Cardiac septum (tissue), 1 donor: ENCODE measurements at places on chromosomes 12 and 14.

GRCh38 chr12:85814741-85815140, 21.5 kb downstream of the RASSF9 start:
- no peak for DNase-seq

- DNase-seq = no peak
Measured at GRCh38 chr12:93944911-93945310, 203.5 kb upstream of the PLXNC1 start.

DNA sequence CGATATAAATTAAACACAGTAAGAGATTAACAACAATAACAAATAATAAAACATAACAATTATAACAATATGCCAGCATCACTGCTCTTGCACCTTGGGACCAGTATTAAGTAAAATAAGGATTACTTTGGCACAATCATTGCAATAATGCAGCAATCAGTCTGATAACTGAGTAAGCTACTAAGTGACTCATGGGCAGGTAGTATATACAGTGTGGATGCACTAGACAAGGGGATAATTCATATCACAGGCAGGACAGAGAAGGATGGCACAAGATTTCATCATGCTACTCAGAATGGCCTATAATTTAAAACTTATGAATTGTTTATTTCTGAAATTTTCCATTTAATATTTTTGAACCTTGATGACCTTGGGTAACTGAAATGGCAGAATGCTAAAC, 290.7 kb downstream of the ALG10B start:
- no peak for DNase-seq

- DNase-seq = no peak
Measured at GRCh38 chr12:8796831-8797626, 25.4 kb upstream of the A2ML1 start.

DNA sequence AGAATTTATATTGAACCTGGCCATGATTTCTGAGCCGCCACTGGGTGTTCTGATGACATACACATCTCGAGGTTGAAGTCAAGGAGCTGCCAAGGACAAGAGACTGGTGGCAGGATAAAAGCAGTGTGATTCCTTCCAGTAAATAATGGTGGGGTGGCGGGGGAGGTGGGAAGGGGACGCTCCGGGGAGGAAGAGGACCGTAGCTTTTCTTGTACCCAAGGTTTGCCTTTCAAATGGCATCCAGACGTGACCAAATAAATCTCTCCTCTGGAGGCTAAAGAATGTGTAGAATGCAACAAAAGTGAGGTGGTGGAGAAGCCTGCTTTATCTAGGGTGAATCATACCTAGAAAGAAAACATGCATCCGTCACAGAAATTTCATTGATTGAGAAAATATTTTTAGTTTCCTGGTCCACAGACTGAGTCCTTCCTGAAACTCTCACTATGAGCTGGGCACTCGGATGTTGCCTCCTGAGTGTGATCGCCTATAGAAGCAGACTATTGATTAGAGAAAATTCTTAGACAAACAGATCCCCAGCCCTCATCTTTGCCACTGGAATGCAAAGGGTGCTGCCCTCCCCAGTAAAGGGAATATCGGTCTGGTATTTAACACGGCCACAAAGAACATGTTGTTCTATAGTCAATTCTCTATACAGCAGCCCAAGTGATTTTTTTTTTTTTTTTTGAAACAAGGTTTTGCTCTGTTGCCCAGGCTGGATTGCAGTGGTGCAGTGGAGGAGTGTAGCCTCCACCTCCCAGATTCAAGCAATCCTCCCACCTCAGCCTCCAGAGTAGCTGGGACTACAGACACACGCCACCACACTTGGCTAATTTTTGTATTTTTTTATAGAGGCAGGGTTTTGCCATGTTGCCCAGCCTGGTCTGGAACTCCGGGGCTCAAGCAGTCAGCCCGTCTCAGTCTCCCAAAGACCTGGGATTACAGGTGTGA, 112.1 kb downstream of the DPF3 start:
- no peak for DNase-seq

DNA sequence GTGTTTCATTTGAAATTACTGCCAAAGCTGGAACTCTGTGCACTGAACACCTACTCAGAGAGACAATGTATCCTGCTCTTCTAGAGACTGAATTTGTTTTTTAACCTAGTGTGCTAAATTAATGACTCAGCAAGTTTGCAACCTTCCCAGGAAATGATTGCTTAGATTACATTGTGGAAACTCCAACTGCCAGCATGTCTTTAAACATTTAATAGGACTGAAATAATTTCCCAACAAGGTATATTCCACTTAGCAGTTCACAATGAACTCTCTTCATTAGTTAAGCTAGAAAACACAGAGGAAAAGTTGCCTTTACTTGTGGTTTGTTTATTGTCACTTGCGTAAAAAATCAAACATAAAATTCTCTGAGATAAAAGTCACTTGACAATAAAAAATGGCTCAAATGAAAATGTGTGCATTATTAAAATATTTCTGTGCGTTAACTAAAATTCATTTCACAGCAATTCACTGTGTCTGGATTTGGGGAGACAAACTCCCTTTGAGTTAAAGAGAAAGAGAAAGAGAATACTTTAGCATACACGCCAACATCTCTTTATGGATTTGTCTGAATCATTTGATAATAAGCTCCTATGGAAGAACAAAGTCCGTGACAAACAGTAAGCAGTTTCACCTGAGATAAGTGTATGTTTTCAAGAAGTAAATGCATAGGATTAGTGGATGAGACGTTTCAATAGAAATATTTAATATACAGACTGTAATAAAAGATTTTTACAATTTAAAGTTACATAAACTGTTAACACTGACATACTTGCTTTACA, 284.0 kb downstream of the PRKD1 start:
- no peak for DNase-seq

- DNase-seq = no peak
Measured at GRCh38 chr12:8036346-8036745, 3.8 kb downstream of the FOXJ2 start.

GRCh38 chr14:93012951-93013719, 90.2 kb downstream of the CHGA start:
- no peak for DNase-seq

DNA sequence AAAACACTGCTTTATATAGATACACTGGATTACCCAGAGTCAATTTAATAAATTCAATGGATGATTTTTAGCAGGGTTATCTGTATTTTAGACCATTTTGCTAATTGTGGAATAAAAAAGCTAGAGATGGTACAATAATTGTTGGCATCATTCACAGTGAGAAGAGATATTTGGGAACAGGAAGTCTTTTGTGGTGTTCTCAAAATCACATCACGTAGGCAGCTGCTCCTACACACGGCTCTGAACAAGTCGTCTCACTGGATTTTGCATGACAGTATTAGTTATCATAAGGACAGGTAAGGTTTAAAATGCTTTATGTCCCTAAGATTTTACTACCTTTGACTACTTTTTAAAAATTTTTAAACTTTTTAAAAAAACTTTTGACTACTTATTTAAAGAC, 52.0 kb downstream of the PAPLN start:
- no peak for DNase-seq

- no peak for DNase-seq
Measured at GRCh38 chr12:116257215-116257614, 20.3 kb downstream of the MED13L start.

- DNase-seq = no peak
Measured at GRCh38 chr12:132597333-132598316, 12.8 kb downstream of the LRCOL1 start.

DNA sequence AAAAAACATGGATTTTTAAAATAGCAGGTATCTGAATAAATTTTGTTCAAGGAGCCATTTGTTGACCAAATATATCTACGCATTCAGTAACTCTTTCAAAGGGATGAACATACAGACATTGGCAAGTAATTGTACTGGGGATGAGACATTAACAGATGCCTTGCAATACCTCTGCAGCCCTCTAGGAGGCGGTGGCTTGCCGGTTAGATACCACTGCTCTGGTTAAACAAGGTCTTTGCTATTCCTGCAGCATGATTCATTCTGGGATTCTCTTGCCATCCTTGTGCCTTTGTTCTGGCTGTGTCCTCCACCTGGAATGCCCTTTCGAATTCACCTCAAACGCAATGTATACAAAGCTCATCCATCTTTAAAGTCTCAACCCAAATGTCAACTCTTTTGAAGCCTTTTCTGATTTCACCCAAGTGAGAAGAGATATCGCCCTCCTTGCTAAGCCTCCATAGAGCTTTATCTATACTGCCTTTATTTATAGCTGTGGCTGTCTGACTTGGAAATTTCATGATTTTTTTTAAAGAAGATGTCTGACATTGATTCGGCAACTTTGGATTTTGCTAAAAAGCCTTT, 131.0 kb upstream of the SRRM4 start:
- no peak for DNase-seq

DNA sequence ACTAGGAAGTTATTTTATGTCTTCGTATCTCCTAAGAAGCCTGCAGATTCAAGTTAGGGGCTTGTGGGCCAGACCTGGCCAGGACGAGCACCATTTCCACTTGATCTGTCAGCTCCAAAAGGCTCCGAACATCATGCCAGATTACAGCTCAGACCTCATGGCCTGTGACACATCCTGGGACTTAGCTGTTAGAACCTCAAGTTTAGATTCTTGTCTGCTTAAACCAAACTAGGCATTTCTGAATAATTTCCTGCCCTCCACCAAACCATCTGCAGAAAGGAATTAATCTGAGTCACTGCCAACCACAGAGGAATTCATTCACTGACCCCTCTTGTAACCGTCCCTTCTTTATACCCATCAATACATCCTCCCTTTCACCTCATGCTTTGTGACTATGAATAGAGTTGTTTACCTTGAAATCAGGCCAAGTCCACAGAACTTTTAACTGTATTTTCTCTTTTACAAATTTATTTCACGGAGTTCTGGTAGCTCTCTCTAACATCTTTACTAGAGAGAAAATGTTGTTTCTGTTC, 120.3 kb downstream of the FBXL14 start:
- DNase-seq = no peak

- no peak for DNase-seq
Measured at GRCh38 chr12:69765515-69765914, 26.9 kb downstream of the RAB3IP start.

DNA sequence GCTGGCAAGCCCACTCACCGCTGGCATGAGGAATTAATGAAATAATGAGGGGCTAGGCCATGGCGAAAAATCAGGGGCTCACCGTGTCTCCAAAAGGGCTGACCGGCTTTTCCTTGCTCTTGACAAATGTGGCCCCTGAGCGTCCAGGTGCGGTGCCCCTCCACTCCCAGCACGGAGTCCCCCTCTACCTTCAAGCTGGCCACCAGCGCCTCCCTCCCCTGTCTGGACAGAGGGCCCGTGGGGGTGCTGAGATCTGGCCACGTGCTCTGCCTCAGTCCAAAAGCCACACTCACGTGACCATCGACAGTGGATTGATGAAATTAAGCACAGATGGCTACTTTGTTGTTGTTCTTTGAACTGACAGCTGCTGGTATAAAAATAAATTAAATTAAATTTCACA, 78.8 kb upstream of the BCL11B start:
- DNase-seq = no peak

DNA sequence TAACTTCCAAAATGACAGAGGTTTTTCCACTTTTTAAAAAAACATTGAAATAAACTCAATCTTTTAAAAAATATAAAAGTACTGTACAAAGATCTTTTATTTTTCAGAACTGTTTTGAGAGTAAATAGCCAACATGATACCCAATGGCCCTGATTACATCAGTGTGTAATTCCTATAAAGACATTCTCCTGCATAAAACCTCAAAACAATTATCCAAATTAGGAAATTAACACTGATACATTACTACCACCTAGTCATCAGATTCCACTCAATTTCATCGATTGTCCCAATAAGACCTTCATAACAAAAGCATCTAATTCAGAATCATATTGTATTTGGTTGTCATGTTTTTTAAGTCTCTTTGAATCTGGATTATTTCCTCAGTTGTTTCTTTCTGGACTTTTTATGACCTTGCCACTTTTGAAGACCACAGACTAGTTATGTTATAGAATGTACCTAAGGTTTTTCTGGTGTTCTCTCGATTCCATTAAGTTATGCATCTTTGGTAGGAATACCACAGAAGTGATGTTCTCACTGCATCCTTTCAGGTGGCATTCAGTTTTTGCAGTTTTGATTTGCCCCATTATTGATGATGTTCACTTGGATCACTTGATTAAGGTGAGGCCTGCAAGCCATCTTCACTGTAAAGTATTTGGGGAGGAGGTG, 4.0 kb upstream of the YEATS4 start:
- no peak for DNase-seq

- no peak for DNase-seq
Measured at GRCh38 chr12:69243099-69244084, 4.0 kb downstream of the CPSF6 start.

DNA sequence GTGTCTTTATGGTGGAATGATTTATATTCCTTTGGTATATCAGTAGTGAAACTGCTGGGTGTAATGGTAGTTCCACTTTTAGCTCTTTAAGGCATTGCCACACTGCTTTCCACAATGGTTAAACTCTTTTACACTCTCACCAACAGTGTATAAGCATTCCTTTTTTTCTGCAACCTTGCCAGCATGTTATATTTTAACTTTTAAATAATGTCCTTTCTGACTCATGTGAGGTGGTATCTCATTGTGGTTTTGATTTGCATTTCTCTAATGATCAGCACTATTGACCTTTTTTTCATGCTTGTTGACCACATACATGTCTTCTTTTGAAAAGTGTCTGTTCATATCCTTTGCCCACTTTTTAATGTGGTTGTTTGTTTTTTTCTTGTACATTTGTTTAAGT, 142.5 kb downstream of the MSRB3 start:
- DNase-seq = no peak

GRCh38 chr14:105313381-105314286, 914 bp upstream of the PACS2 start:
- no peak for DNase-seq

- no peak for DNase-seq
Measured at GRCh38 chr14:39023939-39024871, 78.8 kb downstream of the SEC23A start.

- DNase-seq = no peak
Measured at GRCh38 chr12:116672842-116673516, 64.9 kb downstream of the SPRING1 start.

DNA sequence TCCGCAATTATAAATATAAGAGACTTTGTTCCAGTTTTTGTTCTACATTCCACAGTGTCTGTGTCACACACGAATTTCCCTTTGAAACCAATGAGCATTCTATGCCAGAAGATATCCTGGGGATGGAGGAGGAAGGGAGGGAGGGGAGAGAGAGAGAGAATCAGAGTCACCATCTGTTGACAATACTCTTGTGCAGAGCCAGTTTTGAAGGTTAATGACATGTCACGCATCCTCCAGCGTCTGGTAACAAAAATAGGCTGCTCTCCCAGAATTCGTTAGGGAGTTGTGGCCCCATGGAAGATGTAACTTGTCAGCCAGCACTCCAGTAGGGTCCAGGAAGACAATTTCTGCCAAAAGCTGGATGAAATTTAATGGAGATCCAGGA, 213.5 kb upstream of the KRR1 start:
- DNase-seq = no peak

GRCh38 chr14:32224737-32225377, 21.8 kb upstream of the RNU6-8 start:
- no peak for DNase-seq

- peak; percentile 86 for DNase-seq
Measured at GRCh38 chr14:77014004-77014604, 14.4 kb downstream of the IRF2BPL start.
